ENCODE measurements at places on chromosomes 7 and 10. TPM values are rescaled to one million over a fixed set of nuclear protein-coding genes. Genes with fewer than 3 reads are reported as not detected.

- no peak for DNase-seq
Measured at GRCh38 chr10:2874963-2875362, 192.4 kb upstream of the PFKP start.

C10orf105 gene
- not detected for total RNA-seq

LIPF gene
- total RNA-seq, result not detected

DNA sequence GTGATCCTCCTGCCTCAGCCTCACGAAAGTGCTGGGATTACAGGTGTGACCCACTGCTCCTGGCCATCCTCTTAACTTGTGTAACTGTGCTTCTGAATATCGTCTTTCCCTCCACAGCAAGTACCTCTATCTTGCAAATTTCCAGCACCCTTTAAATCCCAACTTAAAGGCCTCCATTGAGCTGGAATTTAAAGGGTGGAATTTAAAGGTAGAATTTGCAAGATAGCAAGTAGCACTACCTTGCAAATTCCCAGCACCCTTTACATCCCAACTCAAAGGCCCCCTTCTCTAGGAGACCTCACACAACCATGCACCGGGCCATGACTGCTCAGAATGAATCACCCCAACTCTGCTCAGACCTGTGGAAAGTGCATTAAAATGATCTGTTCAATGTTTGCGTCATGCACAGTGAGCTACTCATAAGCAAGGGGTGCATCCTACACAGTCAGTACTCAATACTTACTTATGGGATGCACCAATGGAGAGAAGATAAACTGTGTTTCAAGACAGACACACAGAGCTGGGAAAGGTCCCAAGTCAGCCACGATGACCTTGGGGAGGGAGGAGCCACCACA is 17.8 kb upstream of the SDK1 start:
- DNase-seq, result no peak

DNA sequence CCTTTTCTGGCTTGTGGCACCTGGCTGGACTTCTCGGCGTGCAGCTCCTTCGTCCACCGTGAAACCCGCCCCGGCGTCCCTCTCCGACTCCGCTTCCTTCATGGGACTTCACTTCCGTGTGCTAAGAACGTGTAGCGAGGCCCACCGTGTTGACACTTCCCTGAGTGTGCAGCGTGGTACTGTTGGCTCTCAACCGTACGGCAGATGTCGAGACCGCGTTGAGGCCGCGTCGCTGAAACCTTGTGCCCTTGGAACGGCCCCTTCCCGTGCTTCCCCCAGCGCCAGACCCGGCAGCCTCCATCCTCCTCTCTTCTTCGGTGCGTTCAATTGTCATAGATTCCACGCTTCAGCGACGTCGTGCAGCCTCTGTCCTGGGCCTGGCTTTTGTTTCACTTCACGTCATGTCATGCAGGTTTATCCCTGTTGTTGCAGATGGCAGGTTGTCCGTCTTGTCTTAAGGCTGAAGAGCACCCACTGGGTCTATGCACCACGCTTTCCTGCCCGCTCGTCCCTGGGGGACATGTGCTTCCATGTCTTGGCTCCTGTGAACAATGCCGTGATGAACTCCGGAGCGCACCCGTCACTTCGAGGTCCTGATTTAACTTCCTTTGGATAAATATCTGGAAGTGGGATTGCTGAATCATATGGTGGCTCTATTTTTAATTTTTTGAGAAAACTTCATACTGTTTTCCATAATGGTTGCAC is 465.3 kb downstream of the DNAJB6 start:
- DNase-seq, result no peak

DNA sequence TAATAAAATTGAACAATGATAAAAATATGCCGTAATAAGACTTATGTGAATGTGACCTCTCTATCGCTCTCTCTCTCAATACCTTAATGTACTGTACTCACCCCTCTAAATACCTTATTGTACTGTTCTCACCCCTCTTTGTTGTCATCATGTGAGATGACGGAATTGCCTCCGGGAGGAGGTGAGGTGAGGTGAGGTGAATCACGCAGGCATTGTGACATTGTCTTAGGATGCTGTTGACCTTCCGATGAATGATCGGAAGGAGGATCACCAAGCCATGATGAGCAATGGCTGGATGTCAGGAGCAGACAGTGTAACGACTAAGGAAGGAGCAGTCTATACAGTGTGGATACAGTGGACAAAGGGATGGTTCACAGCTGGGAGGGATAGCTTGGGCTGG is 87.4 kb upstream of the FAM20C start:
- DNase-seq, result no peak

GRCh38 chr10:108562105-108562504 is 1361.2 kb downstream of the XPNPEP1 start:
- no peak for DNase-seq

- no peak for DNase-seq
Measured at GRCh38 chr7:159370-160270, 32.8 kb upstream of the FAM20C start.

- no peak for DNase-seq
Measured at GRCh38 chr7:108079276-108079647, 50.9 kb downstream of the LAMB4 start.

GHRHR gene
- total RNA-seq, result not detected

DNA sequence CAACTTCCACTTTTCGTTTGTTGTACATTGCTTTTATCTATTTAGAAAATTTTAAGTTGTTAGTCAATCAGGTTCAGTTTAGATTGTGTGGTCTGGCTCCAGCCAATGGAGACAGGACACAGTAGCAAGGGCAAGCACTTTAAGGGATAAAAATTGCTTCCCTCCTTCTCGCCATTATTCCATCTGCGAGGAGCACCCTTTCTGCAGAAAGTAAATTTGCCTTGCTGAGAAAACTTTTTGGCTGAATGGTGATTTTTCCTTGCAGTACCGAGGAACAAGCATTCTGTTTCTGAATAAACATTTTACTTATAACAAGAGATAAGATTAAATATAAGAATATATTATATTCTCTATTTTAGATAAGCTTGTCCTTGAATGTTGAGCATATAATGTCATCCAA is 34.5 kb downstream of the VIM start:
- no peak for DNase-seq

GRCh38 chr7:127365957-127366315 is 26.6 kb downstream of the ZNF800 start:
- no peak for DNase-seq

SPDYE5 gene
- total RNA-seq, result 0.16 TPM

MPP7 gene
- 0.73 TPM for total RNA-seq

DNA sequence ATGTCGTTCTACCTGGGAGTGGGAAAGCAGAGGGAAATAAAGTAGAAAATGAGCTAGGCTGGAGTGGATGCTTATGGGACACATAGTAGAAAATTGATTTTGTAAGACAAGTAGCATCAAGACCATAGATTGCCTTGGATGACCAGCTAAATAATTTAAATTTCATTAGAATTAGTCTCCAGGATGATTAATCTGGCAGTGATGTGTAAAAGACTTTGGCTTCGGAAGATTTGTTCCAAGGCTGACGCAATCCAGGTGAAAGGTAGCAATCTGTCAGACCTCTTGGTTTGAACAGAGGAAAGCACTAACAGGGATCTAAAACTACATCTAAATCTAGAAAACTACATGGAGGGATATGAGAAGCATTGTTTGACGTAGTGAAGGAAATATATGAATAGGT is 236.5 kb downstream of the ARL4A start:
- DNase-seq, result no peak
